Liver (tissue), 10 donors: ENCODE measurements at places on chromosomes 2 and 18. TPM values are rescaled to one million over a fixed set of nuclear protein-coding genes. Genes with fewer than 3 reads are reported as not detected.

DNA sequence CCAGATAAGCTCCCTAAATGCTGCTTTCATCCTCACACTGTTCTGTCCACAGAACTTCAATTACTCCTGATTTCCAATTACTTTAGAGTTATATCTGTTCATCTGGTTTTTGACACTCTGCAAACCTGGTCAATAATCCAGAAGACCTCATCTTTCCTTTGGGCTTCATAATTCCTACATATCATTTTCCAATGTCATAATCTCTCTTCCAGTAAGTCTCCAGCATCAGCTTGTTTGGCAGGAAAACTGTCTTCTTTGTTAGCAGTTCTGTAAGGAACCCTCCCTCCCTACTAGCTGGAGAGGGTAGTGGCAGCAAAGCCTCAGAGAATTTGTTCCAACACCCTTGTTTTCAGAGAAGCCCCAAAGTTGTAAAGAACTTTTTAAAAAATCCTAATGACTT lies 11.9 kb upstream of the SLC14A1 start:
- DNase-seq = no peak

DNA sequence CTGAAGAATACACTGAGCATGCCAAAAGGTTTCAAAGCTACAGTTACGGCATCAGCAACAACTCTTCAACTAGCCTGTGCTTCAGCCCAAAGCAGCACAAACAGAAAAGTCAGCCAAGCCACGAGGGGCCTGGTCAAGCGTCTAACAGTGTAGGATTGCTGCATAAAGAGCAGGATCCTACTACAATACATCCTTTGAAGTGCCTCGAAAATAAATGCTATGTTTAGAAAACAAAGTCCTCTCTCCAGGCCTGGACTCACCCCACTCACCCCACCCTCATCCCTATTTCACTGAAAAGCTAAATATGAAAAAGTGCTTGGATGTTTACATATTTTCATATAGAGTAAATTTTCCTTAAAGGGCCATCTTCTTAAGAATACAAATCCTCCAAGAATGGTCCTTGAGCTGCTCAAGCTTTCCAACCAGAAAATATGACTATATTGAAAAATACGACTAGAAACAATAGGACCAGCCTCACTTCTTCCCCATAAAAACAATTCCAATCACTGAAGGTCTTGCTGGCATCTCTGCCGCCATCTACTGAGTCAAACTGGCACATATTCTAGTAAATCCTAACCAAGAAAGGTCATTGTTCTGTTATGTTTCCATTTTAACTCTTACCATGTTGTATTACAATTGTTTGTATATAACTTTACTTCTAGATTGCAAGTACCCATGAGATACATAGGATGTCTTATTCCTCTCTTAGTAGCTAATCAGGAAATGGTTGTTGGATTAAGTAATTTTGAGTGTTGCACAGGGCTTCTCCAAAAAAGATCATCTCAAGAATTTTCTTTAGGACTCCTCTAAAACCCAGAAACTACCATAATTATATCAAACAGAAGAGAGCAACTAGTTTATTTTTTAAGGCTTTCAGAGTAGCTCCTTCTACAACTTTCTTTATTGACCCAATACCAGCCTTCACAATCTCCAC lies 63.6 kb downstream of the CLHC1 start:
- no peak for DNase-seq

- no peak for DNase-seq
These were observed 1490.0 kb upstream of the NXPH2 start for GRCh38 chr2:140270224-140270623.

DNA sequence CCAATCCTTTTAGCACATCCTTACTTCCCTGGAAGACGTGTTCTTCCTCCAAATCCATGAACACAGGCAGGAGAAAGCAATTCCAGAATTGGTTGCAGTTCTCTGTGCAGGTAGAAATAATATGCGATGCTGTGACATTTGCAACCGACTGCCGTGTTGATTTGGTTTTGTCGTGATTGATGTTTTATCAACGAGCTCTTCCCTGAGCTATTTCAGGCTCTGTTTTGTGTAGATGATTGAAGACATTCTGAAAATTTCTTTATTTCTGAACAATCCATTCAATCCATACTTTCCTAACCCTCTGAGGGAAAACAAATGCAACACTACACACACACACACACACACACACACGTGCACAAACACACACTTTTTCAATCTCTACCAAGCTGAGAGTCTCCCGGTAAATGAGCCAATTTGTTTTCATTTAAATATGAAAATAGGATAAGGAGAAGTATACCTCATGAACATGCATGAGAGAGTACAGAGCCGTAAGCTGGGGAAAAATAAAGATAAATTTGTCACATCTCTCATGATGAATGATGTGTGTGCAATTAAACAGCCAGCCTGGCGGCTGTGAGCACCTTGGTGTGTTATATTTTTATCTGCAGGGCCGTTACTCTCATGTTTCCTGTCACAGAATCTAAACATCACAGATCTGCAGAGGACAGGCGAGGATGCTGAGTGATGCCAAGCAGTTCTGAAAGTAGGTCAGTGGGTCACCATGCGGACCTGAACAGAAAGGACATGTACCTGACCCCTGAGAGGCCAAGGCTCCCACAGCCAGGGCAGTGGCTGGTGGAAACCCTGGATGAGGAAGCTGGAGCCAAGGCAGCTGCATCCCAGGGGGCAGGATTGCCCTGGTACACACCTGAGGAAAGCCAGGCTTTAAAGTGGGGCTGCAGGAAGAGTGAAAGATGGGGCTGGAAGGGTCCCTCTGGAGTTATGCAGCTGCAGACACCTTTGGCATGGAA lies 64.8 kb downstream of the PDCL3 start:
- DNase-seq = no peak

DNA sequence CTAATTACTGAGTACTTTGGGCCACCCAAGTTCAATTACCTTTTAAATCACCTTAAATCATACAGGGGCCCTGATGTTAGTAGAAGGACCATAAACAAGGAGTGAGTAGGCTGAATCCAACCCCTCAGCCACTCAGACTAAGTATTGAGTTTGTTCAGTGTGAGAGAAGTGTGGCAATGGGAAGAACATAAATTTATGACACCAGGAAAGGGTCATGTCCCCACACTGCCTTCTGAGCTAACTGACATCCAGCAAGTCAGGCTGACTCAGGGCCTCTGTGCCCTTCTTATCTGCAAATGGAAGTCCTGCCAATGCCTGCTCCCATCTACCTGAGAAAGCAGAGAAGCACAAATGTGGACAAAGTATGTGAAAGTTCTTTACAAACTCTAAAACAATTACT lies 12.9 kb downstream of the PLEKHM3 start:
- DNase-seq = no peak

GRCh38 chr2:178482437-178482836 lies 2.2 kb downstream of the PLEKHA3 start:
- DNase-seq = no peak

DNA sequence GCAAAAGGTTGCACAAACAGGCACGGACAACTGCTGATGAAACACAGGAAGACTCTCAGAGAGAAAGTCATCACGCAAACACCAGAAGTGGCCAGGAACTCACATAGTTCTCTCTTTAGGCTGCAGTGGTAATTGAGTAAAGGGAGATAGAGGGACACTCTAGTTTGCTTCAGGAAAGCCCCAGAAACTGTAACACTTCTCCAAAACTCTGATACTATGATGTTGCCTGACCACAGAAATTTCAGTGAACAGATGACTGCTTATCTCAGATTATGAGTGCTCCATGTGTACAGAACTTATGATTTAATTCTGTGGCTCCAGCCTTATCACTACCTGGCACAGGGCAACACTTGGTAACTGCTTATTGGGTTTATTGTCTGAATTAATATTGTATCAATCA lies 311.5 kb upstream of the GYPC start:
- DNase-seq = no peak

DNA sequence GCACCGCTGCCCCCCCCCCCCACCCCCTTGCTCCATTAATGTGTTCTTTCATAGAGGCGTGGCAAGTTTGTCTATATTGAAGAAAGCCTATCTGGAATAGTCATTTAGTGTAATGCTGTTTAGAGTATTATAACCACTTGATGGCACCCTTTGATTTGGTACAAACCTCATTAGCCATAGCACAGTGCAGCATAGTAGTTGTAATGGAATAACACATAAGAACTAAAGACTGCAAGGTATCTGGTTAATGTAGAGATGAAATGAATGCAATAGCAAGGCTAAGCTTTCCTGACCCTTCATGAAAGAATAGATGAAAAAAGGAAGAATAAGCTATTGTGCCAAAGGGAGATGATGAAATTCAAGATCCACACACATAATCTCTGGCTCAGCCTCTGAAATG lies 81.9 kb downstream of the EHBP1 start:
- DNase-seq = no peak

- DNase-seq = no peak
These were observed 7.5 kb upstream of the KLHL30 start for GRCh38 chr2:238130696-238131628.

DNA sequence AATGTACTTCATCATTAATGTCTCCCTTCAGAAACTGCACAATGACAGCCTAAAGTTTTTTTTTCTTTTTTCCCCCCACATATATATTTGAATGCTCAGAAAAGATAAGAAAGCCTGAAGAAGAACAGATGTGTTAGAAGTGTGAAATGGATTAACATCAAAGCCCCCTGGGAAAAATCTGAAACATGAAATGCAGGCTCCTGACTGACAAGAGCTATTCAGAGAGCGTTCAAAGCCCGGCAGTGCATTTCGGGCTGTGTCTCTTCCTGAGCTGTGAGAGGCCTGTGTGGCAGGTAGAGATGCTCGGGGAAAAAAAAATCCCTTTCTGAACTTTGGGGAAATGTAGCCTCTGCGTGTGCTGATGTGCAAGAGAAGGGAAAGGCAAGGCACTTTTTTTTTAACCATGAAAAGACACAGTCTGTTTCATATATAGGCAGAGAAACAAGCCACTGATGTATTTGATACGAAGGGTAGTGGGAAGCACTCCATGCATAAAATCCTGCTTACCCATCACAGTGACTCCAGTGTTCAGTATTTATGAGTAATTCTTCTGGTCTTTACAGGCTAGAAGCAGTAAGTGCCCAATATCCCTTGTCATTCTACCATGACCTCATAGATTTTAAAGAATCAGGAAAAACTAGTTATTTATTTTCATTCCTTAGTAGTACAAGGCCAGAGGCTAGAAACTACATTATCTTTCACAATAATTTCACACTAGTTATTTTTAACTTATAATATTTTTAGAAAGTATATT lies 1574.2 kb upstream of the PIK3C3 start:
- no peak for DNase-seq

CFAP221 gene
- total RNA-seq = 3.1 TPM

DNA sequence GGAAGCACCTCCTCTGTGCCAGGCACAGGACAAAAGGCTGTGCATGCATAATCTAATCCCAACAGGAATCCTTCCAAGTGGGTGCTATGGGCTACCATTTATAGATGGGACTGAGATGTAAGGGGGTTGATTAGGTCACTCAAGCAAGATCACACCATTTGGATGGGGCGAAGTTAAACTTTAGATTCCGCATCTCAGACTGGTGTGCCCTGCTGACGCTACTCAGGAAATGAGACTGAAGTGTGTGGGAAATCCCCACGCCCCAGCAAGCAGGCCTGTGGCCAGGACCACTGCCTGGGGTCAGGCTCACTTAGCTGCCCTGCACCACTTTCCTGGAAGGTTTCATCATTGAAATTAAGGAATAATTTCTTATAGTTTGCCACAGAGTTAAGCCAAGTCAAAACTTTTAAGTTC lies 70.5 kb upstream of the PPP1CB start:
- no peak for DNase-seq

DLGAP1 gene
- total RNA-seq = 0.17 TPM

DNA sequence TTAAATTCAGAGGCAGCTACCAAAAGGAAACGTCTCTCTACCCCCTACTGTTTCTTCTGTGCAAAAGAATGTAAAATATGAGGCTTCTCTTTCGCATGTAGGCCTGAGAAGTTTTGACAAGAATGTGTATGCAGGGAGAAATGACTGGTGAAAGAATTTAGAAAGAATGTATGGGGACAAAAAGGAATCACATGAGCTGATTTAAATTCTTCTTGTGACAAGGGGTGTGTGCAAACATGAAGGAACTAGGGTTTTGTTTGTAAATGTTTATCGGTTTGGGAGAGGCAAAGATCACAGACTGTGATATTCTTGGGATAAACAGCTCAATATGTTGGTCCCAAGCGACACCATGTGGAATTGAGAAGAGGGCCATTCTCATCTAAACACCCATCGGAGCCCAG lies 345.2 kb upstream of the VRK2 start:
- DNase-seq = no peak

UGT1A10 gene
- total RNA-seq = 0.08 TPM

DNA sequence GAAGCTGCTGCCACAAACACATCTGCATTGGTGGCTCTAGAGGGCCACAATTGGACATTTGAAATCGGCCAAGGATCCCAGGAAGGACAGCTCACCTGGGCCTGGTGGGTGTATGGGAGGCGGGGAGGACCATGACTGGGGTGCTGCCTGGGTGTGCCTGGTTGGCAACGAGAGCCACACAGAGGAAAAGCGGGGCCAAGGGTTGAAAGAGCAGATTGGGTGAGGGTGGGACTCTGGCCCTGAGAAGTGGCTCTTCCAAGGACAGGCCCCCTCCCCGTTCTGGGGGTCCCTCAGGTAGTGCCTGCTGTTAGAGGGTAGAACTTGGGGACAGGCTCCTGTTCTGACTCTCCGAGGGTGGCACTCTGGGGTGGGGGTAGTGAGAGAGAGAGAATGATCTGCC lies 102.9 kb downstream of the CLIP4 start:
- DNase-seq = no peak

C2orf15 gene
- 0.65 TPM for total RNA-seq

ALK gene
- not detected for total RNA-seq

GRCh38 chr2:60125611-60126426 lies 427.6 kb downstream of the BCL11A start:
- no peak for DNase-seq

DNA sequence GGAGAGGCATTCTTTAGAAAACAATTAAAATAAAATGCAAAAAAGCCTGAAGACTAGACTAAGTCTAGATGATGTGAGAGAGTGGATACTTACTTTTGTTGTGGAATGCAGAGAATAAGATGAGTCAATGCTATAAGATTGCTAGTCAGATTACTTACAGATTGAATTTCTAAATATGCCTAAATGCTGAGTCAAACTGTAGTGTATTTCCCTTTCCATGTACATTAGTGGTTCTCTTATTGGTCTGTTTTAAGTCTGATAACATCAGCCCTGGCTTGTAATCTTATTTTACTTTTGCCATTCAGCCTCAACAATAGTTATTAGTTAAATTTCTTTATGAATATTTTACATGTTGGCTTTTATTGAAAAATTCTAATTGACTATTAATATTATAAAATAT lies 702.7 kb downstream of the SOCS6 start:
- DNase-seq = no peak
